ENCODE measurements at places on chromosomes 4 and X. TPM values are rescaled to one million over a fixed set of nuclear protein-coding genes. Genes with fewer than 3 reads are reported as not detected.

RNF212 gene
- total RNA-seq, result 7.7 TPM

ZNF711 gene
- total RNA-seq, result 2.1 TPM

PROM1 gene
- total RNA-seq, result not detected

CCDC158 gene
- not detected for total RNA-seq

NPNT gene
- not detected for total RNA-seq

EGF gene
- not detected for total RNA-seq

TAF7L gene
- total RNA-seq, result not detected

DMRTC1B gene
- 1.9 TPM for total RNA-seq

AIFM1 gene
- total RNA-seq, result 25.1 TPM

TACC3 gene
- total RNA-seq, result 145 TPM

SYN1 gene
- total RNA-seq, result 1.2 TPM

PCDH10 gene
- total RNA-seq, result not detected

MAGEE2 gene
- total RNA-seq, result not detected

FGFBP1 gene
- not detected for total RNA-seq

PRIMPOL gene
- 17.6 TPM for total RNA-seq

NAP1L2 gene
- 15.1 TPM for total RNA-seq

RHOXF1 gene
- 1.7 TPM for total RNA-seq

ALAS2 gene
- total RNA-seq, result not detected

NAA11 gene
- not detected for total RNA-seq

ATOH1 gene
- total RNA-seq, result not detected

CRMP1 gene
- not detected for total RNA-seq
